ENCODE measurements at places on chromosomes 11 and 22.

- no peak for DNase-seq
Measured at GRCh38 chr11:104402812-104403521, 239.0 kb upstream of the PDGFD start.

GRCh38 chr22:17946662-17947367 lies 77.5 kb downstream of the MICAL3 start:
- DNase-seq: no peak

DNA sequence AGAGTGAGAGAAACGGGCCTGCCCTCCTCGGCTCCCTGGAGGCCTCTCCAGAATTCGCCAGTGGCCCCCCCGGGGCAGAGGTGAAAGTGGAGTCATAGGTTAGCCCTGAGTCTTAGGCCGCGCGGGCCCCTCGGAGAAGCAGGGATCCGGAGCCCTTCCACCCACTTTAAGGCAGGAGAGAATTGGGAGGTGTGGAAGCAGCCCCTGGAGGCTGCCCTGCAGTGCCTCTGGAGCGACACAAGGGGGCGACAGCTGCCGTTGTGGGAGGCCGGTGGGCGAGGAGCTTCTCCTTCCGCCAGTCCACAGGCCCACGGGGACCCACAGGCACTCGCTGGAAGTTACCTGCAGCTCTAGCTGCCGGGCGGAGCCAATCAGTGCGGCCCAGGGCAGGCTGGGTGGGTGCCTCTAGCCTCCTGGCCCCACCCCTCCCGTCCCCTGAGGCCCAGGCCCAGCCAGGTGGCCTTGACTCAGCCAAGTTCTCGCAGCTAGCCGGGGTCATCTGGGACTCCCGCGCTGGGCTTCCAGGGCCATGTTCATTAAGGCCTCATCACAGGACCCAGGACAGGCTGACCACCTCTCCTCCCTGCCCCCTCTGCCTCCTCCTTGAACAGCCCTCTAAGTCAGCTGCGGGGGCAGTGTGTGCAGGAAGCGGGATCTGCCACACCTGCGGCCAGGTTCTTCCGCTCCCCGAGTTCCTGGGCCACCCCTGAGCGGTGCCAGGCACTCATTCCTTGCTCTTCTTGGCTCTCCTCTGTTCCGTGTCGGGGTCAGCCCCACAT lies 5.0 kb downstream of the DGKZ start:
- DNase-seq: no peak

- no peak for DNase-seq
Measured at GRCh38 chr22:36727110-36727509, 23.6 kb upstream of the CACNG2 start.

DNA sequence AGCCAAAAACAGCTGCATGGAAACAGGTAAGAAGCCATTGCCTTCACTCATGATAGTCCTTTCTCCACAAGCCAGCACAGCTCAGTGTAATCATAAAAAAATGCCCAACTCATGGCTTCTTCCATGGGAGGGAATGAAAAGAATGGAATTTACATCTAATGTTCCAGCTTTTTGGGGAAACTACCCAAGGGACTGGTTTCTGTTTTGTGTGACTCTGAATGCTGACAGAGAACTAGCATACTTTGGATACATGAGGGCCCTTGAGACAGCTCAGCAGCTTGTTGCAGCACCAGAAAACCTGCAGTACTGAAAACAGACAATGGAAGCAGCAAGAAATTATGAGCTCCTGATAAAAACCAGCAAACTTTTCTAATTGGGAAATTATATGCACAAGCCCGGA lies 24.2 kb upstream of the HORMAD2 start:
- DNase-seq: no peak

- no peak for DNase-seq
Measured at GRCh38 chr11:134413043-134413825, 1.2 kb upstream of the B3GAT1 start.

DNA sequence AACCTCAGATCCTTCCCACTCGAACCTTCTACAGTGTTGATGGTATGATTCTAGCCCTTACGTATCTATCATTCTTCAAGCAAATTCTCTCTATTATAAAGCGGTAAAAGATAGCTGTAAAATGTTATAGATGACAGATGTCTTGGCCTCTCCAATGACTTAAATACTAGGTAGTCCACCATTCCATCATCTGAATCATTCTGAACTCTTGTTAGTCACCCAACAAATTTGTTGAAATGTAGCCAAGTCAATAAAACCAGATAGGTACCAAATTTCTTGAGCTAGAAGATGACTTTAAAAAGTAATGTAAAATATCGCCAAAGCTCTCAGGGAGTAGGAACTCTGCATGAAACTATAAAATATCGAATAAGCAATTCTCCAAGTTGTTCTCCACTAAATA lies 32.6 kb upstream of the PICALM start:
- no peak for DNase-seq

DNA sequence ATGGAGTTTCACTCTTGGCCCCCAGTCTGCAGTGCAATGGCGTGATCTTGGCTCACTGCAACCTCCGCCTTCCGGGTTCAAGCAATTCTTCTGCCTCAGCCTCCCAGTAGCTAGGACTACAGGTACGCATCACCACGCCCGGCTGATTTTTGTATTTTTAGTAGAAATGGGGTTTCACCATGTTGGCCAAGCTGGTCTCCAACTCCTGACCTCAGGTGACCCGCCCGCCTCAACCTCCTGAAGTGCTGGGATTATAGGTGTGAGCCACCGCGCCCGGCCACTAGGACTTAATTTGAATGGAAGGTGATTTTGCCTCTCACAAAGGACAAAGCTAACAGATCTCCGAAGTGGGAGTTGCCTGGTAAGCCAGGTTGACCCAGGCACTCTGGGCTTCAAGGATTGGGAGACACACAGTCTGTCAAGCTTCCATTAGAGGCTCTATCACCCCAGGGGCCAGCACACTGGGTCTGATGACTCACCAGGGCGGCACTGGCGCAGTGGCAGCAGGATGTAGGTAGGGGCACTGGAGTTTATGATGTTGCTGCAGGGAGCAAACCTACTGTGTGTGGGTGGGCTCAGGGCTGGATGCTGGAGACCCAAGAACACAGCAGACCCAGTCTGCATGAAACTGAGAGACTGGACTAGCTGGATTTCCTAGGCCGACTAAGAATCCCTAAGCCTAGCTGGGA lies 17.8 kb upstream of the KCTD14 start:
- no peak for DNase-seq

DNA sequence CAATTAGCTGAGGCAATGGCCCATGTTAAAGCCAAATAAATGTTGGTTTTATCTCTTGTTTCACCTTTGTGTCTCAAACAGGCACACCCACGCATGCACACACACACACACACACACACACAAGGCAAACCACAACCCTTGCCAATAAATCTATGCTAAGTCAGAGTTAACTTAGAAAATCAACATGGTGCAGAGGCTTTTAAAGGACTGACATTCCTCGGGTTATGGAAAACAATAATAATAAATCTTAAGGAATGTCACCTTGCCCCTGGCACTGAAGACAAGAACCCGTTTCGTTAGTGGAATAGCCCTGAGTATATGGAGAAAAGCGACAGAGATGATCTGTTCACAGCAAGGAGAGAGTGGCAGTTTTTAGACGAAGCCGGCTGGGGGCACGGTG lies 326.3 kb downstream of the NTM start:
- no peak for DNase-seq

GRCh38 chr11:14312736-14313438 lies 46.1 kb downstream of the RRAS2 start:
- no peak for DNase-seq

DNA sequence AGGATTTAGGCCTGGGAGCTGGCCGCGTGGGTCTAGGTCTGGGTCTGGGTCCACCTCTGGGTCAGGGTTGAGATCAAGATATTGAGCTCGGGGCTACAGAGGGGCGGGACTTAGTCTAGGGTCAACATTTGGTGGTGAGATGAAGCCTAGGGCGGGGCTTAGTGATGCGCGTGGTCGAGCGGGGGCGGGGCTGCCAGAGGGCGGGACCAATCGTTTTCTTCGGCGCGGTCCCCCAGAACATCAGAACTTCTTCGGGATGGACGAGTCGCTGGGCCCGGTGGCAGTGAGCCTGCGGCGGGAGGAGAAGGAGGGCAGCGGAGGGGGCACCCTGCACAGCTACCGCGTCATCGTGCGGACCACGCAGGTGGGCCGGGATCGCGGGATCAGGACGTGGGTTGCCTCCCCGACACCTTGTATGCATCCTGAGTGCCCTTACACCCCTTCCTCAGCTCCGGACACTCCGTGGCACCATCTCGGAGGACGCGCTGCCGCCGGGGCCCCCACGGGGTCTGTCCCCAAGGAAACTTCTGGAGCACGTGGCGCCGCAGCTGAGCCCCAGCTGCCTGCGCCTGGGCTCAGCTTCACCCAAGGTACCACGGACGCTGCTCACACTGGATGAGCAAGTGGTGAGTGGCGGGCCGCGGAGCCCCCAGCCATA lies 4.2 kb downstream of the SIPA1 start:
- no peak for DNase-seq

DNA sequence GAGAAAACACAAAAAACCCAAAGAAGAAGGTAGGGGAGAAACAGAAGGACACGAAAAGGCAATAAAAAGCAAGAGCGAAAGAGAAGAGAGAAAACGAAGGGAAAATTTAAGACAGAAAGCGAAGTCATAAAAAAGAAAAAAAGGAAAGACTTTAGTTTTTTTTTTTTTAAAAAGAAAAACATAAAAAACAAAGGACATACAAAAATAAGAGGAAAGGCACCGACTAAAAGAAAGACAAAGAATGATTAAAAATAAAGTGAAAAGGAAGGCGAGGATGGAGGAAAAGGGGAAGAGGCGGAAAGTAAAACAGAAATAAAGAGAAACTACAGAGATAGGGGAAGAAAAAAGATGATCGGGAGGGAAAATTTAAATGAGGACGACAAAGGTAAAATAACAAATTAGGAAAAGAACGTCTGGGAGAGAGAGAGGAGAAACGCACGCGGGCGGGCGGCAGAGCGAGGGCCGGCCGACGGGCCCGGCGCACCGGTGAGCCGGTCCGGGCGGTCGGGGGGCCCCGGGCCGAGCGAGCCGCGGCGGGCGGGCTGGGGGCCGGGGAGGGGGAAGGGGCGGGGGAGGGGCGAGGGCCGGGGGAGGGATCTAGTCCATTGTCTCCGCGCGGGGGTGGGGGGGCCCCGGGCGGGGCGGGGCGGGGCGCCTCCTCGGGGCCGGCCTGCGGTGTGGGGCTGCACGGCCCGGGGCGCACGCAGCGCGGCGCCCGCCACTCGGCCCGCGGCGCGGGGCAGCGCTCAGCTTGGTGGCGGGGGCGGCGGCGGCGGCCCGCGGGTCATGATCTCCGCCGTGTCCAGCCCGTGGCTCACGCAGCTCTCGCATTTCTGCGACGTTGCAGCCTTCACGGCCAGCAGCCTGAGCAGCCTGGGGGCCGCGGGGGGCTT lies at the start of gene TBX1:
Gene TBX1 (plus strand): TSS at position 721 of the 893 bp plus-strand sequence. CDS start 66 bp downstream, at position 787.
- no peak for DNase-seq

DNA sequence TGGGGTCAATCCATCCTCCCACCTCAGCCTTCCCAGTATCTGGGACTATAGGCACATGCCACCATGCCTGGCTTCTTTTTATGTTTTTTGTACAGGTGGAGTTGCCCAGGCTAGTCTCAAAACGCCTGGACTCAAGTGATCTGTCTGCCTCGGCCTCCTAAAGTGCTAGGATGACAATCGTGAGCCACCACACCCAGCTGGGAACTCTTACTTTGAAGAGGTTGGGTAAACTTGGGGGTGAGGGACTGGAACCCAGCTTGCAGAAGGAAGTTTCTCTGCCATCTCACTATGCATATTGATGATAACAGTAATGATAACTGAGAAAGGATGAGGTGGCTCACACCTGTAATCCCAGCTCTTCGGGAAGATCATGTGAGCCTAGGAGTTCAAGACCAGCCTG lies 35.9 kb downstream of the ACO2 start:
- DNase-seq: no peak

DNA sequence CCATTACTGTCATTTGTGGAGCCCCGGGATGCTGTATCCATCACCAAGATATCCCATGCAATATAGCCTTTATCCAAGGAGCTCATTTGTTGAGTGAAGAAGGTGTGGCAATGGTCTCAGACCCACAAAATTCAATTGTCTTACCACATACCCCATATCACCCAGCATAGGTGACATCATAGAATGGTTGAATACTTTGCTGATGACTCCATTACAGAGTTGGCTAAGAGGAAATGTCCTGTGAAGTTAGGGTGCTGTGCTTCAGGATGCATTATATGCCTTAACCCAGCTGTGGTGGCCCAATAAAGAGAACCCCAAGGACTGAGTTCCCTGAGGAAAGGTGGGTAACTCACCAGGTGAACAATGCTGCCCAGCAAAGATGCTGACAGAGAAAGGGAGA lies 113.7 kb downstream of the EFCAB6 start:
- DNase-seq: no peak

DNA sequence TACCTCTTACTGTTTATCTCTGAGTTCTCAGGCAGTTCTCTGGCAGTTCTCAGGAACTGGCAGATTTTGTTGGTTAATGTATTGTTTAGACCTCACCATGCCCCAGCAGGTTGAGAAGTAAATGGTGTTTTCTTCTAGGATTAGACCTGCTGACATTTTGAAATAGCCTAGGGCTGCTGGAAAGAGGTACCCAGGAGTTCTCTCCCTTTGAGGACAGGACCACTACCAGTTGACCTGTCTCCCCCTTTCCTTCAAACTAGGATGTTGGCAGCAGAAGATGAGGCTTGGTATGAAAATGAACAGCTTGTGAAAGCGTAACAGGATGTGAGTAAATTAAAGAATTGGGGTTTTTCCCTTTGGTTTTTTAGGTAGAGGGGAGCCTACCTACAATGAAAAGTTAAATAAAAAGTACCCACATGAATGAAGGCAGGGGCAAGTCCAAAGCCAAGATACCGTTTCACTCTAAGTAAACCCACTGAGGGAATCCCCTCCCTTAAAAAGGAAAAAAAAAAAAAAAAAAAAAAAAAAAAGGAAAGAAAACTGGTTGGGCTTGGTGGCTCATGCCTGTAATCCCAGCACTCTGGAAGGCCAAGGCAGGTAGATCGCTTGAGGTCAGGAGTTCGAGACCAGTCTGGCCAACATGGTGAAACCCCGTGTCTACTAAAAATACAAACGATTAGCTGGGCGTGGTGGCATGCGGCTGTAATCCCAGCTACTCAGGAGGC lies 96.2 kb downstream of the PDHX start:
- DNase-seq: no peak

GRCh38 chr11:16986434-16987204 lies 27.6 kb downstream of the PLEKHA7 start:
- peak; percentile 93 for DNase-seq

- DNase-seq: no peak
Measured at GRCh38 chr11:17008099-17008498, 6.1 kb downstream of the PLEKHA7 start.

GRCh38 chr22:38257650-38258250 lies 15.1 kb downstream of the TMEM184B start:
- peak; percentile 94 for DNase-seq

DNA sequence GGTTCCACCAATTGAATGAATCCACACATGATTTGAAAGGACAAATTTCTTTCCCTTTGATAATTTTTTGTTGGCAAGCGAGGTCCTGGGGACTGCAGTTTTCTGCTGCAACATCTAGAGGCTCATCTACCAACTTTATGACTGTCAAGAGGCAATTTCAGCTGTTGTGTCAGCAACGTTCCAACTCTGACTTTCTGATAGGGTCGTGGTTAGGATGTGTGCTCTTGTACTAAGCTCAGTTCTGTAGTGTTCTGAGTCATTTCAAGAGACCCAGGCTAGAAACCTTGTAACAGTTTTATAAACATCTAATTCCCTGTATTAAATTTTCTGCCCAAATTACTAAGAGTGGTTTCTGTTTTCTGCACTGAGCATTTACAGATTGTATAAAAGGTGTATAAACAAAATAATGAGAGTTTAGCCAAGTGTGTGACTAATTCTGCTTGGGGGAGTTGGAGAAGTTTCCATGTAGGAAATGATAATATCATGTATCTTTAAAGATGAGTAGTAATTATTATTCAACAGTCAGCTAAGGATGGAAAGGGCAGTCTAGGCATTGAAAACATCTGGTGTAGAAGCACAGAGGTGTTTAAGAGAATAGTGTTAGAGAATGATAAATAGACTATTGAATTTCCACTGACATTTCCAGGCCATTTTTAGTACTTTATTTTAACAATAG lies 72.2 kb downstream of the RBMXL2 start:
- DNase-seq: no peak

Data from large intestine (tissue), 12 donors.